Activated CD8-positive, alpha-beta memory T cell treated with anti-CD3 and anti-CD28 coated beads, Interleukin-2, amount 50 U/mL, for 48 hours (primary cell): ENCODE measurements at places on chromosomes 11 and 22.

DNA sequence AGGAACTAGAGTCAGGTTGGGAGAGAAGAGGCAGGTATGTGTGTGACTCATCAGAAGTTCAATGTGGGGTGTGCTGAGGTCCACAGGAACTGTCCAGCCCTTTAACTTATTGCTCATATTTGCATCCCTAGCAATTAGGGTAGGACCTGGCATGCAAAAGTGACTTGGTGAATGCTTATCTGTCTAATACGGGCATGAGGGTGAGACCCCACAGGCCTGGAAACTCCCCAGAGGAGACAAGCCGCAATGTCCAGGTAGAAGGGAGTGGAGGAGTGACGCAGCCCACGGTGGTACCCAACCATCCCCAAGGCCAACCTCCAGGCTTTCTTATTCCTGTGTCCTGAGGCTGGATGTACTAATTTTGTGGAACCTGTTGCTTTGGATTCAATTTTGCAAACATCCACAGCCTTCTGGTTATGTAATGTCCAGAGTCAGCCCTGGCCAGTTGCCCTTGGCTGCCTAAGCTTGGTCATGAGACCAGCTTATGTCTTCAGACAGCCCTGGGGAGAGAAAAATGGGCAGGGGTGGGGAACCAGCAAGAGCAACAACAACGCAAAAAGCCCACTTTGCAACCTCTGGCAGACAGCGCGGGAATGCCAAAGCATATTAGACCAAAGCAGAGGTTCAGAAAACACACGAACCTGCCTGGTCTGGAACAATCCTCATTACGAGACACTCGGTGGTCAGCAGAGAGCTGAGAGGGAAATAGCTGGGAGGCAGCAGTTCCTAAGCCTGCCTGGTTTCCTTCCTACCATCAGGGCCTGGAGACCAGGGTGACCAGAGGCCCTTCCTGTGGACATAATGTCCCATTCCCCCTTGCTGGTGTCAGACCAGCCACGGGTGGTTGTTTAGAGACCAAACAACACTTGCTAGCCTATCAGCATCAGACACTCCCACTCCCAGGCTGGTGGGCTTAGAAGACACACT lies 49.3 kb downstream of the TIMP3 start:
- DNase-seq, result no peak

DNA sequence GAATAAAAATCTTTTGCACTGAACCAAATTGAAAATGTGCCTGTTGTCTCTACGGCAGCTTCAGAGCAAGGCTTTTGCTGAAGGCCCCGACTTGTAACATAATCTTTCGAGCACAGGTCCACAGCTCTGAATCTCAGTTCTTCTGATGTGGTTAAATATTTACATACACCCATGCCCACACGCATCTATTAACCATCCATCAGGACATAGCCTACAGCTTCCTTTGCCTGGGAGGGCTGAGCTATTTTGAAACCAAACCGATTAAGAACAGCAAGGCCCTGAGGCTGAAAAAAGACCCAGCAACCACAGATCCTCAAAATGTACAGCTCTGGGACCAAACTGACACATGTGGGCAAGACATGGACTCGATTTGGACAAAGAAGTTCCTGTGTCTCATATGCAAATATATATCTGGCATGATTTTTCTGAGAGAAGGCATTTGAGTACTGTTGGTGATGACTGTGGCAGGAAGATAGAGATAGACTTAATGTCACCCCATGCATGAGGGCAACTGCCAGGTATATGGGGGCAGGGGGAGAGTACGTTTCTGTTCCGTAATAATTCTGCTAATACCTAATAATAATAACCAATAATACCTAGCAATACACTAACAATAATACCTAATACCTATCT lies 322.7 kb upstream of the PLET1 start:
- no peak for DNase-seq

DNA sequence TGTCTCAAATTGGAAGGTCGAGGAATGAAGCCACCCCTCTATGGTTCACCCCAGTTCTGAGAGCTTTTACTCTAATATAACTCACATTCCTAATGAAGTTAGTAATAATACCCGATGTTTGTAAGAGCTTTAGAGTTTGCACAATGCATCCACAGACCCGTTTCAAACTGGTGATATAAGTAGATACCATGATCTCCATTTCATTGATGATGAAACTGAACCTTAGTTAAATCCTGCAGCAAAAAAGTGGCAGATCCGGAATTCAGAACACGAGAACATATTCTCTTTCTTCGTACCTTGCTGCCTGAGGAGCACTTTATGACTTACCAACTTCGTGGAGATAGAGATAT lies 757 bp upstream of the RBFOX2 start:
- DNase-seq, result no peak

GRCh38 chr11:132101881-132102280 lies 731.5 kb downstream of the NTM start:
- DNase-seq, result no peak

DNA sequence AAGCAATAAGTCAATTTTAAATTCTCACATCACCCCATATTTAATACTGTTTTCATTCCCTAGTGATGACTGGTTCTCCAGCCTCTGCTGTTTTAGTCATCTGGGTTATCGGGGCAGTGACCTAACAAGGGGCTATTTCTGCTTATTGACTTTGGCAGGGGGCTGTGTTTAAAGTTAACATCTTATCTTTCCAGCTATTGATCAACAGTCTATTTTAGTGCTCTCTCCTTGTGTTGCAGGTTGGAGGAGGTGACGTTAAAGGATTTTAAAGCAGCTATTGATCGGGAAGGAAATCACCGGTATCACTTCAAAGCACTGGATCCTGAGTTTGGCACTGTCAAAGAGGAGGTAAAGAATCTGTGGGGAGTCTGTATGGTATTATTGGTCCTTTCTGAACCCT lies 7.7 kb upstream of the DLAT start:
- DNase-seq, result no peak

DNA sequence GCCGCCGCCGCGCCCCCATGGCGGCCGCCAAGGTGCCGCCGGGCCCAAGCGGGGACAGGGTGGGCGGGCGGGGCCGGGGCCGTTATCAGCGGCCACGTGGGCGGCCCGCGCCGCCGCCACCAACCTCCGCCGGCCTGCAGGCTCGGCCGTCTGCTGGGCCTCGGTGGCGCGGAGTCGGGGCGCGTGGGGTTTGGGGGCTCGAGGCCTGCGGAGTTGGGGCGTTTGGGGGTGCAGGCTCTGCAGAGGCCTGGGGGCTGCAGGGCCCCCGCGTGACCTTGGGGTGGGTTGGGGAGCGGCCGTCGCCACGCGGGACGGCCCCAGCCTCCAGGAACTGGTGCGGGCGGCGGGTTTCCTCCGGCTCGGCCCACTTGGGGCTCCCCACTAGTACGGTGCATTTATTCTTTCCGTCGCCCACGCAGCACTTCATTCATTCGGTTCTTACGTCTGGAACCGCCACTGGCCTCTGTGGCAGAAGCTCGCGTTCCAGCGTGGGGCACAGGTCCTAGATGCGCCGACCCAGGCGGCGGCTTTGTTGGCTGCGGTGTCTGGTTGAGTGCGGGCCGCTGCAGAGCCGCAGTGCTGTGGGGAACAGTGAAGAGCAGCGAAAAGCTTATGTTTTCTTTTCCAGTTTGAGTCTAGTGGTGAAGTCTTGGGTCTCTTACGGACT lies 740 bp upstream of the TRMT2A start:
- peak; percentile 88 for DNase-seq

DNA sequence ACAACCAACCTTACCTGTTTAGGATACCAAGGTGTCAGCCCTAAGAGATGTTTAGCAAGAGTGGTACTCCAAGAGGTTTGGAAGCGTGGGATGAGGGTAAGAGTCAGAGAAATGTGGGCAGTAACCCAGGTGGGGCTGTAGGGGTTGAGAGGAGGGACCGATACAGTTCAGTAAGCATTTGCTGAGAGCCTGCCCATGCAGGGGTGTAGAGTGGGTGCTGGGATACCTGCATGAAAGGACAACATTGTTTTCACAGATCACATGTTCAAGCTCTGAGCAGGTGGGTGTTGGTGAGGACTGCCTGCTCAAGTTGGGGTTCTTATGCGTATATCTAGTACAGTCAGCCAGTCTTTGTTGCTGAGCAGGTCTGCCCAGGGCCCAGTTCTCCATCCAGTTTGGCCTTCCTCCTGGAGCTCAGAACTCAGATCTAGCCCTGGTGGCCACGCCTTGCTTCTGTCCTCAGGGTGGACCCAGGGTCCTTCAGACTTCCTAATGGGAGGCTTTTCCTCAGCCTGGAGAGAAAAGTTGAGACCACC lies 14.8 kb downstream of the PPFIBP2 start:
- no peak for DNase-seq

DNA sequence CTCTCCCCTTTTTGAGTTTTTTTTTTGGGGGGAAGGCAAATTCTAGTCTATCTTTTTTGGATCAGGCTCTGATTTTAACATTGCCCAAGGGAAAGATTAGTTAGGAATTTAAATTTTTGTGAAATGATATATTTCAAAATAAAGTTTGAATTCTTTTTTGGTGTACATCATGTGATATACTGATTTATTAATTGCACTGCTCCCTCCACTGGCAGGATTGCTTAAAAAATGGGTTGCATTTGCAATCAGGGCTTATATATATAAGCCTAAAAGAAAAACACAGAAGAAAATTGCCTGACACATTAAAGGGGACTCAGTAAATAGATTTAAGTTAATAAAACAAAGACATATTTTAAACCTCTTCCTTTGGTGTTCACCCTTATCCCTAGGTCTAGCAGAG lies 1.2 kb downstream of the DYNC2H1 start:
- DNase-seq, result no peak

DNA sequence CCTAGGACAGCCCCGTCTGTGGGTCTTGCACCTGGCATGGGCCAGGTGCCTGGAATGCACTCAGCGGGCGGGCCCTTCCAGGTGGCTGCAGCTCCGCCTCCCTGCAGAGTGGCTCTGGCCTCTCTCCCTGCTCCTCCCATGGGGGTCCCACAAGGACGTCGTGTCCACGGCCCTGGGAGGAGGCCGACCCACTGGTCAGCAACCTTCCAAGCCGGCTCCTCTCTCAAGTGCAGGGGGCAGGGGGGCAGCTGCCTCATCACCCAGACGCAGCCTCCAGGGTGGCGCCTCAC lies 41.9 kb downstream of the CERK start:
- no peak for DNase-seq

- no peak for DNase-seq
Observed at GRCh38 chr11:46659908-46660307, 40.5 kb downstream of the ARHGAP1 start.

GRCh38 chr11:43790444-43790794 lies 90.2 kb upstream of the ALKBH3 start:
- no peak for DNase-seq

- DNase-seq, result no peak
Observed at GRCh38 chr11:33897761-33898375, 6.0 kb upstream of the LMO2 start.

DNA sequence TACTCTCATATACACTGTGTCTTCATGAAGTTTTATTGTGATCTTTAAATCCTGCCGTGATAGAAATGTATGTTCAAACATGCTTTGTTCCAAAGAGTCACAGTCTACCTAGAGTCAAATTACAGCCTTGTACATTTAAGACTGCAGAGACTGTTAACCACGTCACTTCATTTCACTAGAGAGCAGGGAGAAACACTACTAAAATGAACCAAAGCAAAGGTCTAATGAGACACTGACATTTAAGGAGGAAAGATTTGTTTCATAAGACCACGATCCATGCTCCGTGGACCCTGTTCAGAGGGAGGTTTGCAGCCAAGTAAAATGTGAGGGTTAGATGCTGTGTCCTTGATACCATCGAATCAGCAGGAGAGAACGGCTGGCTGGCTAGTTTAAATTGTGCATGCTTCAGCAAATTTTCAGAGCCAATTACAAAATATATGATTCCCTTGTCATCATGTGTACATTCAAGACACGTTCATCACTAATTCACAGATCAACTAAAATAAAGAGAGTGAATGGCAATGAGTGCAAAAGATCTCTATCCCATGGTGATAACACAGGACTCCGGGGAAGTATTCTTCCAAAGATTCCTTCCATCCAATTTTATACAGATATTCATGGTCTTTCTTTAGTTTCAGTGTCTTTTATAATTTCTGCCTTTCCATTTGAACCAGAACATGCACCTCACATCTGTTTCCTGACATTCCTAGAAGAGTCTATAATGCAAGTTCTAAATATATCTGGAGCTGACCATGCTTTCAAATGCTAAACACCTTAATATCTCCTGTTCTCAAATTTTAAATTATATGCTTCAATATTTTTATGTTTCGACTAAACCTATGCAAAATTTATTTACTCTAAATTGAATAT lies 960.9 kb upstream of the FAT3 start:
- DNase-seq, result no peak

- DNase-seq, result no peak
Observed at GRCh38 chr11:76763573-76764346, 19.4 kb upstream of the TSKU start.

DNA sequence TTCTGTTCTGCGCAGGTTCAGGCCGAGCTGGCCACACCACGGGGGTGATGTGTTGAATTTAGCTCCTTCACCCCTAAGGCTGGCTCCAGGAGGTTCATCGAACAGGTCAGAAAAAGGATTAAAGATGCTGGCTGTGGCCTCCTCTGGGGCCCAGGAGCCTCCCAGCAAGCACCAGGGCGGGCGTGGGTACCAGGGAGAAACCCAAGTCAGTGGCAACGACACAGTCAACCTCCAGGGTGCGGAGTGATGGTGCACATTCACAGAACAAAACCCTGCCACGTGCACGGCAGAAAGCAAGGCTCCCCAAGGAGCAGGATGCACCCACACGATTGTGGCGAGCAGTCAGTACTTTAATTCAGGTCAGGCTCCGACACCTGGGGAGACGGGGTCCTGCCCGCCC lies 10.8 kb downstream of the C11orf24 start:
- DNase-seq, result no peak

DNA sequence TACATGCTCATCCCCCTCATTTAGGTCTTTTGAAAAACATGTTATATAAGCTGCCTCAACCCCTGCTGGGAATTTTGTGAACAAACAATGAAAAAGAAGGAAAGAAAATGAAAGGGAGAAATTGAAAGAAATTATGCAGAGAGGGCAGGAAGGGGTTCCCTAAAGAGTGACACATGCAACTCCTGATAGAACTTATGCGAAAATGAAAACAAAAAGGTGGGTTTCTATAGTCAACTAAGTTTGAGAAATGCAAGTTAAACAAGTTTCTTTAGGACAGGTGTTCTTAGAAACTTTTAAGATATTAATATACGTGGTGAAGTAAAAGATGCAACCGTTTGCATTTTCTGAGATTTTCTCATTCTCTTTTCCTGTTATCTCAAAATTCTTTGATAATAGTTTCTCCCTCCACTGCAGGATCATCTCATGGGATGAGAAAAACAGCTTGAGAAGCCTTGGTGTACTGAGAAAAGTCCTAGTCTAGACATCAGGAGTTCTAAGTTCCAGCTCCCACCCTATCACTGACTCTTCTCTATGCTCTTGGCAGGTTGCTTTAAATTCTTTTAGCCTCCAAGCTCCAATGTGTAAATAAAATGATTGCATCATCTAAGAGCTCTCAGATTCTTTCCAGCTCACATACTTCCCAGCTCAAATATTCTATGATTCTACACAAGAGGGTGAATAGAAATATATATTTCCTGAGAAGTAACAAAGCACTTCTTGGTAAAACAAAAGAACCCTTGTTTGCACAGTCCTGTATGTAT lies 109.2 kb downstream of the FAM76B start:
- DNase-seq, result no peak
